ENCODE measurements at places on chromosomes 4 and X.

DNA sequence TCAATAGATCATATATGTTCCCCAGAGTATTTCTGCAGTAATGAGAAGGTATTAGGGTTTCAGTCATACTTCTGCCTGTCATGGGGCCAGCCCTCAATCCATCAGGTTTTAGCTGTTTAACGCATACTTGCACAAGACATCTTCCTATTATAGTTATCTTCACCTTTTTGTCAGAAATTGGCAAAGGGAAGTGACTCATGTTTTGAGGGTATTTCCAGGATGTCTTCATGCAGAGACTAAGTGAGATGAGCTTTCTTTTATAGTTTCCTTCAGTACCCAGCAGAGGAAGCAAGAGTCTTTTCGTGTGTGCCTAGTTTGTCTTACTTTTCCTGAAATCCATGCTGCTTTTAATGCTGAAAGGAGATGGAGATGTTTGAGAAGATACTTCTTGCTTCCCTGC, 9.5 kb downstream of the CSTF2 start:
- DNase-seq = peak; percentile 58

GRCh38 chr4:140237616-140238350, 83.8 kb upstream of the MAML3 start:
- no peak for DNase-seq

- no peak for DNase-seq
Measured at GRCh38 chr4:88275516-88275915, 8.8 kb downstream of the PPM1K start.

- peak; percentile 20 for DNase-seq
Measured at GRCh38 chrX:85992811-85993229, 54.5 kb downstream of the CHM start.

DNA sequence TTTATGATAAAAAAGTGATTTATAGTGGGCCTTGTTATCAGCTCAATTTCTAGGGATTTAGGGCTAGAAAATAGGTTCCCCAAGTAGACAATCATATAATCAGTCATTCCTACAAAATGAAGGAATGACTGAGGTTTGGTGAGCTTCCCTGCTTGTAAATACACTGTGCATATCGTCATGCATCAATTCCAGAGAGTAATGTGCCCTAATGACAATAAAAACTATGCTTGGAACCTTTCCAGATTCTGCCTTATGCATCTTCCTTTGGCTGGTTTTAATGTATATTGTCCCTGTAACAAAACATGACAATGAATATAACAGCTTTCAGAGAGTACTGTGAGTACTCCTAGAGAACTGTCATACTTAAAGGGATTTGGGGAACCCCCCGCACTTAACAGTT, 1310.9 kb downstream of the PCDH7 start:
- no peak for DNase-seq

GRCh38 chr4:120841580-120841979, 80.9 kb downstream of the PRDM5 start:
- no peak for DNase-seq

DNA sequence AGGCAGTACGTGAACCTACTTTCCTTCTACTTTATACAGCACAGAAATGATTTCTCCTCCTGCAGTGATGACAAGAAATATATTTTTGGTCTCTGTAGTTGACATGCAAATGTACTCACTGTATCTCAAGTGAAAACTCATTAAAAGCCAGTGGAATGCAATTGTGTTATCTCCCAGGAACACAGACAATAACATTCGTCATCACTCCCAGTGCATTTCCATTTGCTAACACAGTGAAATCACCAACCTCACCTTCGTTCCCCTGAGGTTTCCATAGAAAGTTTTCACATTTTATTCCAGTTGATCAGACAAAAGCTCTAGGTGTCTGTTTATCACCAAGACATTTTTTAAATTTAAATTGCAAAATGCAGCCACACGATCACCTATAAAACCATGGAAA, 2.5 kb upstream of the SPANXD start:
- no peak for DNase-seq

- no peak for DNase-seq
Measured at GRCh38 chr4:185479507-185479971, 8.0 kb upstream of the CCDC110 start.

DNA sequence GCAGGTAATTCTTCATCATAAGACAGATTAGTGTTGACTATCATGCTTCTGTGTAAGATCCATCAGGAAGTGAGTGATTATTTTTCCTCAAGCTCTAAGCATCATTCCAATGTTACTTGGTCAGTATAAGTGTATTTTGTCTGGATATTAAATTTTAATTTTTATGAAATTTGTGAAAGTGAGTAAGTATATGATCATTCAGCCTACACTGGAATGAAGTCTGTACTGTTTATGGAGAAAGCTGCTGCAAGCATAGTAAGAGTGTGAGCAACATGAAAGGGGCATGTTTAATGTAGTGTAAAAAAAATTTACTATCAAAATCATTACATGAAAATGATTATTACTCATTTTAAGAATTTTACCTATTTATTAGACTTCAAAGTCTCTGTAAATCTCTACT, 84.8 kb downstream of the IL15 start:
- no peak for DNase-seq

- no peak for DNase-seq
Measured at GRCh38 chrX:20046864-20047263, 56.0 kb upstream of the BCLAF3 start.

DNA sequence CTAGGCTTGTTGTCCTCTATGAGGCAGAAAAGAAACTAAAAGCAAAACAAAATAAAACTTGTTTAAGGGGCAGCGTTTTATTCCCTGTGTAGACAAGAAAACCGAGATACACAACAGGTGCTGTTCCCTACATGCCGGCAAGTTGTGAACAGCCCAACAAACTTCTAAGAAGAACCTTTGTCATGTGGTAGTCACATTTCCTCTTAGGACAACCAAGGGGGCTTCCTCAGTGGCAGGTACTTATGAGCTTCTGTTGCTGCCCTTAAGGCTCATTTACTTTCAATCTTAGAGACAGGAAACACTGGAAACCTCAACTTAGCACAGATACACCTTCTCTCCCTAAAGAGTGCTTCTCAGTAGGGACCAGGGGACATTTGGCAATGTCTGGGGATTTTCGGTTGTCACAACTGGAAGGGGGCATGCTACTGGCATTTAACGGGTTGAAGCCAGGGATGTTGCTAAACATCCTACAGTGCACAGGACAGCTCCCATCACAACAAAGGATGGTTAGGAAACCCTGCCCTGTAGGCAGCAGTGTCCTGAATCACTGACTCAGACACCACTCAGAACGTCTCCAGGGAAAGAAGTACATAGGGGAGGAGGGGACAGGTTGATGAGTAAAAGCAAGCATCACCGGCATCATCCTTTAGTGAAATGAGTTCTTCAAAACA, 111.0 kb downstream of the ASB9 start:
- peak; percentile 61 for DNase-seq

- no peak for DNase-seq
Measured at GRCh38 chr4:20960291-20960690, 260.0 kb downstream of the PACRGL start.

DNA sequence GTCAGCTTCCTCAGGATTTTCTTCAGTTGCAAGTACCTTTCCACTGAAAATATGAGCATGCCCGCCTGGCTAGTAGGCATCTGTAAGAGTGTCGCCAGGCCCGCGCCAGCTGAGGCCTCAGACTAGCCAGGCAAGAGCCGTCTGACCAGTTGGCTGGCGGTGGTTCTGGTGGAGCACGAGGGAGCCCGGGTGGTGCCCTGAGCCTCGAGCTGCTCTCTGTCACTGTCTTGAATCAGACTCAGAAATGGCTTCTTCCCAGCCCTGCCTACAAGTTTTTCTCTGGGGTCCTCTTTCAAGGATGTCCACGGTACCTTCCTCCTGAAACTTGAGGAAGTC, 11.9 kb downstream of the GRPEL1 start:
- no peak for DNase-seq

Data from CD4-positive, alpha-beta T cell treated with Interleukin-2 at 100 ng/mL for 4 hours (primary cell).